RPMI7951 (cell line): ENCODE measurements at places on chromosomes 5 and 9. TPM values are rescaled to one million over a fixed set of nuclear protein-coding genes. Genes with fewer than 3 reads are reported as not detected.

The CD274 gene
- 4.9 and 5.7 TPM in 2 replicates for total RNA-seq

The PRUNE2 gene
- 0.10 and 0.12 TPM in 2 replicates for total RNA-seq

The PAPPA gene
- 0.20 and 0.24 TPM in 2 replicates for total RNA-seq

The PCDHB9 gene
- total RNA-seq: 0.10 and 0.24 TPM in 2 replicates

The HTR1A gene
- total RNA-seq: not detected in 2 replicates

The MCC gene
- total RNA-seq: 10.3 and 11.3 TPM in 2 replicates

The PCDHGA7 gene
- 4.6 and 5.5 TPM in 2 replicates for total RNA-seq

The CPLANE1 gene
- 8.4 and 14.1 TPM in 2 replicates for total RNA-seq

The TMEM38B gene
- total RNA-seq: 18.5 and 22.5 TPM in 2 replicates

The LCN12 gene
- not detected in 2 replicates for total RNA-seq

The ROR2 gene
- 0.10 and 0.12 TPM in 2 replicates for total RNA-seq

The FCN1 gene
- total RNA-seq: not detected in 2 replicates

DNA sequence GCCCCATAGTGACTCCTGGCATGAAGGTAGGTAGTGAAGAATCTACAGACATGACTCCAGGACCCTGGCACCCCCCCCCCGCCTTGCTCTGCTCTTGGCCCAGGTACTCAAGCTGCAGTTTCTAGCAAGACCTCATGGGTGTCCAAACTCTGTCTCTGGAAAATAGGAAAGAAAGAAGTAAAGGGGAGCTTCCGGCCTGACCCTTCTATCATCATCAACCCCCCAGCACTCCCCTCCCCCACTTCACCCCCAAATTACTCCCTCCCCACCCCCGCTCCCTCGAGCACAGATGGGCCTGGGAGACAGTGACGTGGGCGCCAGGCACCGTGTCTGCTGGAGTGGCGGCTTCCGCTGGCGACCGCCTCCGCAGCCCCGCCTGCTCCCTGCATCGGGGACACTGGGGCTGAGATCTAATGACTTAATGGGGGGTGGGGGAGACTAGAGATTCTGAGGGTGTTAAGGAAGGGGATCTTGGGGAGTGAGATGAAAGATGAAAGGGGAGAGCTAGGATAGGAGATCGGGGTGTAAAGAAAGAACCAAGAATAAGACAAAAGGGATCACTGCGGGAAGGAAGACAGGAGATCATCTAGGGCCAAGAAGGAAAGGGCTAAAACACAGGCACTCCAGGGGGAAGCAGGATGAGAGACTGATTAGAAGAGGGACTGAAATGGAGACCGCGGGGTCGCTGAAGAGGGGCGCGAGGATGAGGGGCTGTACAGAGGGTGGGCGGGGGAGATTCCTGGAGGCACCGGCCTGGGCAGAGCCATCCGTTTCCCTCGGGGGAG, 1.1 kb upstream of the DNAJB5 start:
- DNase-seq: no peak

DNA sequence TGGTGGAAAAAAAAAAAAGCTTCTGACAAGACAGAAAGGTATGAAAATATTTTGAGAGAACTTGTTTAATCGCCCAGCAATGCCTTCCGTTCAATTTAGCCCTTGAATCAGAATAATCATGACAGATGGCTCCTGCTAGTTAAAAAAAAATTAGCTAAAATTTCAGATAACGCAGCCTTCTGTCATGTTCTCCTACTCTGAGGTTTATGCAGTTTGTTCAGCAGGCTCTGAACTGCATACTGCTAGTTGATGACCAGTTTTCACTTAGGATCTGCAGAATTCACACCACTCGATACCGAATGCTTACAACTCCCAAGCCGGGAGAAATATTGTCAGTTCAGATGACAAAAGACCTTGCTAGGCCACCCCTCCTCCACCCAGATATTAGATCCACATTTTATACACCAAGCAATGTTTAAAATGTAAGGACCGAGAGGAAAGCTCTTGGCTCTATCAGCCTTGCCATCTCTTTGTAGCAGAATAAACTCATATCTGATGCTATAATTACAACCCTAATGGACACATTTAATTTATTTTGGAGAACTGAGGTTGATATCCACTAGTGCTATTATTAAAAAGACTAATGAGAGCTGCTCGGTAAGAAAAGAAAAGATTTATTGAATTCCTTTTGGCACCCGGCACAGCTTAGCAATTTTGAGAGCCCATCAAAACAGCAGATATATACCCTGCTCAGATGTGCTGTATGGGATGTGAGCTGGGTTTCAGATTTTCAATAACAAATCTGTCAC, 322.8 kb downstream of the GLIS3 start:
- DNase-seq: no peak

GRCh38 chr9:137055385-137056364, 1.8 kb upstream of the ENTPD2 start:
- DNase-seq: peak; percentile 88

GRCh38 chr5:135691044-135691443, 112.3 kb upstream of the CXCL14 start:
- no peak for DNase-seq

DNA sequence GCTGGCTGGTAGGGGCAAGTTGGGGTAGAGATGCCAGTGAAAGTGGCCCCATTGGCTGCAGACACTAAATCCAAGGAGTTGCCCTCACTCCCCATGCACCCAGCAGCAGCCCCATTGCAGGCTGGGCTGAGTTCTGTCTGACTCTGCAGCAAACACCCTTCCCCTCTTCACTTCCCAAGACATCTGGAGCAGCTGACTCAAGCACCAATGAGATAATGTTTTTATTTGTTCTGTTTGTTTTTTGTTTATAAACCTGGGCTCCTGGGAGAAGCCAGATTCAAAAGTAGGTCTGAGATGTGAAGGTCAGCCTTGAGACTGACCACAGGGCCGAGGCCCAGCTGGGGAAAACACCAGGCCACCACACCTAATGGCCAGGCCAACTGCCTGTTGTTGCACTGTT, 545.9 kb upstream of the KLF4 start:
- DNase-seq: no peak

DNA sequence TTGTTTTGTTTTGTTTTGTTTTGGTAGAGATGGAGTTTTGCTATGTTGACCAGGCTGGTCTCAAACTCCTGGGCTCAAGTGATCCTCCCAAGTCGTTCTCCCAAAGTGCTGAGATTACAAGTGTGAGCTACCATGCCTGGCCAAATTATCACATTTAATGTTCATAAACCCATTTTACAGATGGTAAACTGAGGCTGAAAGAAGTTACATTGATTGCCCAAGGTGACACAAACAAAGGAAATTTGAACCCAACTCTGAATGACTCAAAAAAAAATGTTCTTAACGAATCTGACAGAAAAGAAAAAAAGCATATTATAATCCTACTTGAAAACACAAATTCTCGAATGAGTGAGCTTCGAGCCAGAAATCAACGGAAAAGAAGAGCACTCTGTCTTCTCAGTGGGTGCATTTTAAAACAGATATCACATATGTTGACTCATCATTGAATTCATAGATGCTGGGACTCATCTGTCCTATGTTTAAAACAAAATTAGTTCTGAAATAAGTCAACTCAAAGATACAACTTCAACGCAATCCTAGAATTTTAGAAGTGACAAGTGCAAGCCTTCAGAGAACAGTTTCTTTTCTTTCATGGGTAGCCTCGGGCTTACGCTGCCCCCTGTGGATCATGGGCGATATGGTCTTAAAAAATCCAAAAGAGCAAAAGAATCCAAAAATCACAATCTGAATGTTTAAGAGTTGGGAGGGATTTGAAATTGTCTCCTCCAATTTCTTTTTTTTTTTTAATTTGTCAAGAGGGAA, 28.4 kb downstream of the TIMD4 start:
- no peak for DNase-seq

DNA sequence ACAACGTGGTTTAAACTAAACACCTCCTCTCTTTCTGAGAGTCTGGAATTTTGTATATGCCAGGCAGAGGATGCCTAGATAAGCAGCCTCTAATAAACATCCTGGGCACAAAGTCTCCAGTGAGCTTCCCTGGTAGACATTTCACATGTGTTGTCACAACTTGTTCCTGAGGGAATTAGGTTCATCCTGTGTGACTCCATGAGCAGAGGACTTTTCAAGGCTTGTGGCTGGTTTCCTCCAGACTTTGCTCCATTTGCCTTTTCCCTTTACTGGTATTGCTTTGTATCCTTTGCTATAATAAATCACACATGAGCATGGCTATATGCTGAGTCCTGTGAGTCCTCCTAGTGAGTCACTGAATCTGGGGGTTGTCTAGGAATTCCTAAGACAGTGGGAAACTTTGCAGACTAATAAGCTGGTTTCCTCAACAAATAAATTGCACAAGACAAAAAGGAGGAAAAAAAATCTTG, 77.4 kb downstream of the NR2F1-AS1 start:
- DNase-seq: peak; percentile 85

GRCh38 chr9:3277200-3277599, 248.6 kb downstream of the RFX3 start:
- no peak for DNase-seq

- peak; percentile 65 for DNase-seq
Observed at GRCh38 chr9:108486831-108487230, 369.0 kb downstream of the ACTL7B start.

DNA sequence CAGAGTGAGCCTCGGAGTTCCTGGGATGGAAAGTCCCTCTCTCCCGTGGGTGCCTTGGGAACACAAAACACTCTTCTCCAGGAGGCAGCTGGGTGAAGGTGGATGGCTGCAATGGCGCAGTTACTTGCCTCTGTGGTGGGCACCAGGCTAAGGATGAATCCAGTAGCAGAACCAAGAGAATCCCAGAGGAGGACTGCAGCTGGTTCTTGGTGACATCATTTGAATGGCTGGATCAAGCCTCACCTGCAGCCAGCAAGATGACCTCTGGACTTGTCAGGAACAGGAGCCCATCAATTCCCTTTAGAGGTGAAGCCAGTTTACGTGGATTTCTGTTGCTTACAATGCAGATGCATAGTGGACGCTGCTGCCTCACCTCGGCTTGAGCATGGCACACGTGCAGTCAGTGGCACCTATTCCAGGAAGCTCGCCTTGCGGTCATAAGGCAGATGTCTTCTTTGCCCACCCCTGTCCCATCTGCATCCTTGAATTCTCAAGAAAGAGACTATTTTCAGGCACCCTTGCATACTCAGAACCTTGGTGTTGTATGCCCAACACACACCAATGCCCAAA, 34.1 kb upstream of the ADAMTS2 start:
- no peak for DNase-seq

GRCh38 chr9:16121601-16122286, 568.9 kb downstream of the CCDC171 start:
- DNase-seq: peak; percentile 57

- no peak for DNase-seq
Observed at GRCh38 chr5:135208903-135209721, 175.1 kb upstream of the PITX1 start.

DNA sequence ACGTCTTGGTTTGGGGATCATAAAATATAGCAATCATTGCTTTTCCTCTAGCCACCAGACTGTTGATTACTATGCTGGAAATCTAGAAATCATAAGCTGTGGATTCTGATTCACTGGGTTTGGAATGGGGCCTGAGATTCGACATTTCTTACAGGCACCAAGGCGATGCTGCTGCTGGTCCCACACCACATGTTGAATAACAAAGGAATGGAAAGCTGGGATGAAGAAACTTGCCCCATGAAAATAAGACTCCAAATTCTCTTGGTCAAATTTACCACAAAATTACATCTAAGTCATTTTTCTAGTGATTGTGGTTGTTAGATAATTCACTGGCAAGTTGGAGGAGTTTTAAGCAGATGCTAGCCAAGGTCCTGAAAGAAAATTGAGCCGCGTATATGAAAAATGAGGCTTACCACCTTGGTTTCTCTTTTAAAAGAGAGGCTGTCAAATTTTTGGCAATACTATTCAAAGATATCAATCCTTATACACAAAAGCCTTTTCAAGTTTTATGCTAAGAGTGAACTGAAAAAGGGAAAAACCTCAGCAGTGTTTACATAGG, 23.0 kb upstream of the MEIKIN start:
- no peak for DNase-seq

- DNase-seq: no peak
Observed at GRCh38 chr5:107668154-107669095, 2.3 kb downstream of the EFNA5 start.

DNA sequence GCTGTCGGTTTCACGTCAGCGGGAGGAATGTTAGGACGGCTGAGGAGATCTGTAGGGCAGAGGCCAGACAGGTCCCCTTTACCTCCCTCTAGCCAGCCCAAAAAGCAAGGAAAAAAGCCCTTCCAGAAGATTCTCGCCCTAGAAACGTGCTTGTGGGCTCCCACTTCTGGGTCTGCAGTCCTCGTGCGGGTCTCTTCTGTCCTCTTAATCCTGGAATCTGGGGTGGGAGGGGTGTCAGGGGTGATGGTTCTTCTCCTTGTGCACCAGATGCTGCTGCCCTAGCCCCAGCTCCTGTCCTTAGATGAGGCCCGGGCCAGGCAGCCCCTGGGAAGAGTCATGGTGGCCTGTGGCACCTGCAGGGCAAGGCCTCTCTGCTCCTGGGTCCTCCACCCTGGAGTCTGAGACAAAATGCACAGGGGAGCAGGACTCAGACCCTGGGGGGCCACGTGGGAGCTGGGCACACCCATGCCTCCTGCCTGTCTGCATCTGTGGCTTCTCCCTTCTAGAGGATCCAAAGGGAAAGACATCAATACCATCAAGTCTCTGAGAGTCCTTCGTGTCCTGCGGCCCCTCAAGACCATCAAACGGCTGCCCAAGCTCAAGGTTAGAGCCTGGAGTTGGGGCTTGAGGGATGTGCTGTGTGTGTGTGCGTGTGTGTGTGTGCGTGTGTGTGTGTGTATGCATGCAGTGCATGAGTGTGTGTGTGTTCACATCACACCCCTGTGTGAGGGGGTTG, 174.2 kb downstream of the CACNA1B start:
- DNase-seq: no peak

DNA sequence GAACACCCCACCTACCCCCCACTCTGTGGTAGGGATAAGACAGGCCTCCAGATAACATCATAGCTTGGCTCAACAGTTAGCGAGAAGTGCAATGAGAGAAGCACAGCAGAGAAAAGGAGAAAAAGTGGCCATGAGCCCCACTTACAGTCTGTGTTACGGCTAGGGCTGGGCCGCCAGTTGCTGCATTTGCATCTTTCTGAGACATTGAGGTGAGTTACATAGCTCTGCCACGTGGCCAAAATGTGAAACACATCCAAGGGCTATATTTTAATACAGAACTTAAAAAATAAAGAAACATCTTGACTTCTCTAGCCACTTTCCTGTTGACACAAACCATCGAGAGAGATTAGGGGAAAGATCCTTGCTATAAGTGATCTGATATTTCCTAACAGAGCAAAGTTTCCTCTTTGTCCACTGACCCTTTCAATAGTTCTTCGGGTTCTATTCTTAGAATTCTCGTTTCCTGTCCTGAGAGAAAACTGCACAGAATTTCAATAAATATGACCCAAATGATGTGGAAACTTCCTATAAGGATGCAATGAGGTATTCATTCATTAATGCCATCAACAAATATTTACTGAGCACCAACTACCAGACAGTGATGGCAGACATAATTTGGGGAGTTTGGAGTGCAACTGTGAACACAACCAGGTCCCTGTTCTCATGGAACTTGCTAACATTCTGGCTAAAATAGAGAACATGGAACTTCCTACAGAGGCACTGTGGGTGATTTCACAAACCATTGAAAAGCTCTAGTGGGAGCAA, 3.2 kb upstream of the TLE4 start:
- no peak for DNase-seq
